ENCODE measurements at places on chromosomes 6 and 20.

DNA sequence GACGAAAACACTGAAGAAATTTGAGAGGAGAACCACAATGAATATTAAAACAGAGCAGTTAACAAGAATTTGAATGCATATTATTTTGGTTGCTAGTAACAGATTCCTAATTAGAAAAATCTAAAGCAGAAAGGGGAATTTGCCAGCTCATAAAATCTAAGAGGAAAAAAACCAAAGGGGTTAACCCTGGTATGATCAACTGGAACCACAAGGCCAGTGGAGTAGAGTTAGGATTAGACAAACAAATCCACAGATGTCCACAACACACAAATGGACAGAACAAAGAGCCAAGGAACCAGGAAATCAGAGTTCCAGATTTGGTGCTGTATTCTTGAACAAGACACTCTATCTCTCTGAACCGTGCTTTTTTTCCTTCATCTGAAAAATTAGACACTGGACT lies 195.0 kb downstream of the TASP1 start:
- no peak for DNase-seq

- DNase-seq: no peak
Measured at GRCh38 chr6:142721215-142721920, 223.6 kb downstream of the HIVEP2 start.

DNA sequence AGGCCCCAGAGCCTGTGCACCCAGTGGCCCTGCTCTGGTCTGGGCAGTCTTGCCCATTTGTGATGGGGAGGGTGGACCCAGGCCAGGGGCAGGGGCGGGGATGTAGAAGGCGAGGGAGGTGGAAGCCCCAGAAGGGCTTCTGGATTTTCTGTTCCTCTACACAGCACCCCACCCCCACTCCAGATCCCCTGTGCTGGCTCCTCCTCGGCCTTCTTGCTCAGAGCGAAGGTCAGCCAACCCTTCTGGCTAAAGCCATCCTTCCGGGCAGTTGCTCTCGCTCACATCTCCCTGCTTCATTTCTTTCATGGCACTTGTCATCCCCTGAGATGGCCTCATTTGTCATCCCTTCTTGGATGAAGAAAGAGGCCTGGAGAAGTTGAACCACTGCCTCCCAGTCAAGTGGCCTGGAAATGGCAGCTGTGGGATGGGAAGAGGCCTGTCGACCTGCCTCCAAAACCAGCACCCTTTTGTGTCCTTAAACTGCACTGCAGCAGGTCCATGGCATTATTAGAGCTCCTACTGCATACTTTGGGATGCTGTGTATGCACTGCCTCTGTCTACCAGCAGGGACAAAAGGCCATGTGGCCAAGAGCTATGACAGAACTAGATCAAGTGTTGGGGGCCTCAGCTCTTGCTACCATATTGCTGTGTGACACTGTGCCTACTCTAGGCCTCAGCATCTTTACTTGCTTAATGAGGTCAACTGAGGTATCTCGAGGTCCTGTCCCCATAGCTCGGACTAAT lies 19.9 kb downstream of the PEDS1 start:
- no peak for DNase-seq

- peak; percentile 37 for DNase-seq
Measured at GRCh38 chr20:46031701-46032254, 2.8 kb downstream of the SLC12A5 start.

GRCh38 chr20:55557191-55557590 lies 448.1 kb downstream of the CBLN4 start:
- no peak for DNase-seq
